T-cell (primary cell): ENCODE measurements at places on chromosomes 16 and 17.

DNA sequence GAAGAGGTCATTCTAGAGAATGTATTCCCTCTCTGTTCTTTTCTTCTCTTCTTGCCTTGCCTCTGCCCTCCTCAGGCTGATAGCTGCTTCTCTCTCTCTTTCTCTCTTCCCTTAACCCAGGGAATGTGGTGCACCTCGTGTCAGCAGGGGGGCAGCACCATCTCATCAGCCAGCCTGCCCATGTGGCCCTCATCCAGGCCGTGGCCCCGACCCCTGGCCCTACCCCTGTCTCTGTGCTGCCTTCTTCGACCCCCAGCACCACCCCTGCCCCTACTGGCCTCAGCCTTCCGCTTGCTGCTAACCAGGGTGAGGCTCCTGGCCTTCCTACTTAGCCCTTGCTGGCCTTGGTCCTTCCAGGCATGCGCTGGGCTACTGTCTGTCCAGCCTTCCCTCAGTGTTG lies 23.5 kb downstream of the SRCAP start:
- DNase-seq, result no peak

- no peak for DNase-seq
Measured at GRCh38 chr17:49280061-49280460, 49.5 kb upstream of the PHOSPHO1 start.

DNA sequence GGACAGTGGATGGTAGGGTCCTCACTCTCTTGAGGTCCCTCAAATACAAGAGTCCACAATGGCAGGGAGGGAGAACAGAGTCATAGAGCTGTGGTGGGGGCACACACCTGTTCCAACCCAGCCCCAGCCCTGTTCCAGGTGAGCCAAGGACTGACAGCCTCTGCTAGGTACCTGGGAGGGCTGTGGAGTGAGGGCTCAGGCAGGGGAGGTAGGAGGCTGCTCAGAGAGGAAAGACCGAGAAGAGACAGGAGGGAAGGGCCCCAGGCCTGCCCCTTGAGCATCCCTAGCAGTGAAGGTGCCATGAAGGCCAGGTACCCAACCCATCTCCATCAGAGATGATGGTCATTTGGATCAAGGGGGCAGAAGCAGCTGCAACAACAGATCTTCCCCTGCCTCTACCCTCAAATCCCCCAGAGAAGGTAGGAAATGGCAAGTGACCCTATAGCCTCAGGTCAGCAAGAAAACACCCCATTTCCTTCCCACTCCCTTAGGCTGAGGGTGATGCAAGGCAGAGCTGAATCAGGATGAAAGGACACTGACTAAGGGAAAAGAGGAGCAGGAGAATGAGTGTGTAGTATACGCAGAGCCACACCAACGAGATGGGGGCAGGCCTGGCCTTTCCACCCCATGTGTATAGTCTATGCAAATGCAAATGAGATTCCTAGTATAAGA lies 28.6 kb downstream of the CD300LG start:
- DNase-seq, result no peak

DNA sequence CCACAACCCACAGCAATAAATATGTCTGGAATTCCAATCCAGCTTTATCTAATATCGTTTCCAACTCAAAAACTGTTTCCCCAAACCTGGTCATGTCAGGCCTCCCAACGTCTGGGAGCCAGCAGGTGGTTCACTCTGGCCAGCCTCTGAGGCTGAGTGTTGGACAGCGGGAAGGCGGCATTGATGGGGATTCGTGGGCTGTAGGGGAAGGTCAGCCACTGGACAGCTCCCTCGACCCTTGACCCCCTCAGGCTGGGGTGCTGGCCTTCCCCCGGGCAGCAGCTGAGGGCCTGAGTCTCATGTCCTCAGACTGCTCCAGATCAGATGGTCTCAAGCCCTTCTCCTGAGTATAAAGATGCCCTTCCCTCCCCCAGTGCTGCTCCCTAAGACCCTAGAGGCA lies 50.2 kb downstream of the SDK2 start:
- no peak for DNase-seq

DNA sequence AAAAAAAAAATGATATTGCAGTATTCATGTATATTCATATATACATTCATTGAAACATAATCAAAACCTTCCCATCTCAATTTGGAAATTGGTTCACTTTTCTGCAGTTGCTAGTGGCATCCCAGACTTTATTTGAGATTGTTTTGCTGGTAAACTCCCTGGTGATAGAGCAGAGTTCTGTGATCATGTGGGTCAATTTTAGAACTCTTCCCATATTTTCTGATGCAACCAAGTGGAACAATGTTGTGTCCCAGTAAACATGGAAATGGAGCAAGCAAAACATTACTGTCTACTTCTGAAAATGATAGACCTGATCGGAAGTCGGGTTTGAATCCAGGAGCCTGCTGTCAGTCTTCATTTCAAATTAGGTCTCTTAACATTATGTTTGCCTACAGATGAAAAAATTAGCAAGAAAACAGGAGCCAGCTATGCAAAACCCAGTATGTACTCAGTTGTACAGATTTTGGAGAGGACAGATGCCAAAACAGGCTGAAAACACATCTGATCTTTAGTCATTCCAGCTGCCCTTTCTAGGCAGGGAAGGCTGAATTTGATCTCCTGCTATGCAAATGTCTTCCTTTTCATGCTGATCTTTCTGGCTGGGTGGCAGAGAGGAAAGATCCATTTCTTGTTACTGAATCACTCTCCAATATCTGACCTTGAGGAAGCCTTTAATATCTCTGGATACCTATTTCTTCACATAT lies 786.6 kb upstream of the SOX9 start:
- no peak for DNase-seq
